ENCODE measurements at places on chromosomes 3 and 15.

DNA sequence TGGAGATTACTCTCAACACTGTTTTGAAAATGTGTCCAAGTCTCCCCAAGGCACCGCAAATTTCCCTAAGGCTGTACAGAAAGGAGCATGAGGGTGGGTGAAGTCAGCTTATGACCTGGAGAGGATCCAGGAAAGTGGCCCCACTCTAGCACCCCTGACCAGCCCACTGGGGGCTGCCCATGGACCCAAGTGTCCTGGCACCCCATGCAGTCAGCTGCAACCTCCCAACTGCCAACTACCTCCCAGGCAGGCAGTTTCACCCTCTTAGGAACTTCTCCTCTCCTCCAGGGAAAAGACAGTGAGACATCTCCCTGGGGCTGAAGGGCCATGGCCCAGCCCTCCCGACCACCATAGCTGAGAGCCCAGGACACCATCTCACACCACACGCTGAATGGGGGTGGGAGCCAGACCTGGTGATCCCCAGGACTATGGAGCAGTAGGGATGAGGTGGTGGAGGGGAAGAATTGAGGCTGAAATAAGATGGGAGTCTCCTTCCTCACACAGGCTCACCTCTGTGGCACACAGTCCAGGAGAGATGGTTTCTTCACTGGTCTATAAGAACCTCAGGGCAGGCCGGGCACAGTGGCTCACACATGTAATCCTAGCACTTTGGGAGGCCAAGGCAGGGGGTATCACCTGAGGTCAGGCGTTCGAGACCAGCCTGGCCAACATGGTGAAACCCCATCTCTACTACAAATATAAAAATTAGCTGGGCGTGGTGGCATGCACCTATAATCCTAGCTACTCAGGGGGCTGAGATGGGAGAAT, 104.4 kb downstream of the DAPK2 start:
- no peak for DNase-seq

DNA sequence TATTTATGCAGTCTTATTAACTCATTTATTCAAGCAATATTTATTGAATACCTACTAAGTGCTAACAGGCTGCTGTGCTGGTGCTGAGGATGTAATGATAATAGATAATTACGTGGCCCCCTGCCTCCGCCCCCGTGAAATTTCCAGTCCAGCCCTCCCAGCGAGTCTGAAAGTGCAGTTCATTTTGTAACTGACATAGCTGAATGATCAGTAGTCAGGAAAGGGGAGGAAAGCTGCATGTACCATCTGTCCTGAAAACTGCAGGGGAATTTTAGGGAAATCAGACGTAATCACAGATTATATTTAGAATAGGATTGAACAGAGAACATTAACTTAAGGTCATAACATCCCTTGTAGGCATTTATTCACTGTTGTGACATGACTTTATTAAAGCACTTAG, 736.8 kb downstream of the MCTP2 start:
- no peak for DNase-seq

GRCh38 chr3:141326123-141326522, 42.2 kb upstream of the ZBTB38 start:
- no peak for DNase-seq

GRCh38 chr15:78234515-78235040, at the start of gene ACSBG1:
Gene ACSBG1, minus strand, starts transcription at chr15:78234565. Its CDS starts 64 bp downstream, at chr15:78234501.
- no peak for DNase-seq

- DNase-seq: no peak
Observed at GRCh38 chr3:170689296-170689829, 103.5 kb upstream of the SLC7A14 start.

GRCh38 chr15:86506401-86506800, 426.7 kb downstream of the AGBL1 start:
- DNase-seq: no peak

DNA sequence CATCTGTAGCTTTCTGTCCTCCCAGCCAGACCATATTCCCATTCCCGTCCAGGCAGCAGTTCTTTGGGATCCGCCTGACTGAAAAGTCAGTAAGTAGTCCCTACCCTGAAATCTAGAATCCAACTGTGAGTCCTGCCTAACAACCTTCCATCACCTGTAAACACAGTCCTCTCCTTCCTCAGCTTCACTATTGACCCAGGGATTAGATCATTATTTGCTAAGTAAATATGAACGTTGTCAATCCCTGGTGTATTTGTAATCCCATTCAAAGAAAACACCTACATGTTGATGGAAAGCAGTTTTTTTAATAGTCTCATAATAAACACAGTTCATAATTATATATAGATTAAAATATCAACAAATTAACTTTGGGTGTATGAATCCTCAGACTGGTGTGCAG, 732 bp downstream of the SAXO2 start:
- DNase-seq: no peak

DNA sequence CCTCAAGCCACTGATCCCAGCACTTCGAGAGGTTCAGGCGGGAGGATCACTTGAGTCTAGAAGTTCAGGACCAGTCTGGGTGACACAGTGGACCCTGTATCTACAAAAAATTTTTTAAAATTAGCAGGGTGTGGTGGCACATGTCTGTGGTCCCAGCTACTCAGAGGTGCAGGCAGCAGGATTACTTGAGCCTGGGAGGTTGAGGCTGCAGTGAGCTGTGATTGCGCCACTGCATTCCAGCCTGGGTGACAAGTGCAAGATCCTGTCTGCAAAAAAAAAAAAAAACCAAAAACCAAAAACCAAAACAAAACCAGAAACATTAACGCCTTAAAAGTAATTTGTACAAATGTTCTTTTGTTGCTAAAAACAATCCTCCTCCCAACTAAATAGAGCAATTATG, 27.9 kb upstream of the SLC12A8 start:
- DNase-seq: no peak

DNA sequence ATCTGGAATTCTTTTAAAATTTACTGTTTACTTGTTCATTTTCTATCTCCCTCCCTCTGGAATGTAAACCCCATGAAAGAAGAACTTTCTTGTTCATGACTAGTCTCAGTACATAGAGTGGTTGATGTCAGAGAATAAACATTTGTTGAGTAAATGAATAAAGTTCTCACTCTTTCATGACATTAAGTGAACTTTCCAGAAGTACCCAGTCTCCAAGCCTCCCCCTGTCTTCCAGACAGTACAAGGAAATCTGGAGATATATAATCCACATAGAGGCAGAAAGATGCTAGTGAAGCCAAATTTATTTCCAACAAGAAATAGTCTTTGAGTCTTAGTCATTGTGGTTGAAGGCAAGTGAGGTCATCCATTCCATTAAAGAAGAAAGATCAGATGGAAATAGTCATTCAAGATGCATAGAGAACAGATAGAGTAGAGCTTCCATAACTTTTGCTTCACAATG, 71.5 kb upstream of the GALNT15 start:
- no peak for DNase-seq

DNA sequence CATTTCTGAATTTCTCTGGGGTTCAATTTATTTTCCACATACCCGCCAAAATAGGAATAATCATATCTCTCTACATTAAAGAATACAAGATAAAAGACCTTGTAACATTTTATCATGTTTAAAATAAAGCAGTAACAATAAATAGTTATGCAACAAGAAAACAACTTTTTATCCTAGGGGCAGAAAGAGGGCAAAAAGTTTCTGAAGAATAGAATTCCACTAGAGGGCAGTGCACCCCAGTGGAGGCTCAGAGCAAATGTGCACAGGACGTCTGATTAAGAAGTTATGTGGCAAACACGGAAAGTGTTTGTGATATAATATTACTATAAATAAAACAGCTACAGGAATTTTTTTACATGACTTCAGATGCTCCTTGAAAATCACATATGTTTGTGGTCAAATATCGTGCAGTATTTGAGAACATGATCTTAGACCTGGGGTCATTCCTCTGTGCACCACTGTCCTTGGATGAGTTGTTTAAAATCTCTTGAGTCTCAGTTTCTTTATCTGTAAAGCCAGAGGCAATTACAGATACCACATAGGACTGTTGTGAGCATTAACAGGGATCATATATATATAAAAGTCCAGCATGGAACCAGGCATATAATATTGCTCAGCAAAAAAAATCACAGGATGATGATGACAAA, 13.2 kb upstream of the PIK3R4 start:
- no peak for DNase-seq

GRCh38 chr3:42605546-42606173, 5.2 kb downstream of the NKTR start:
- DNase-seq: no peak

Data from activated B cell treated with CpG ODN at 0.5 μM for 24 hours (primary cell).